ENCODE measurements at places on chromosomes 4 and X.

GRCh38 chrX:133375615-133376340 lies 39.5 kb downstream of the GPC4 start:
- DNase-seq, result no peak

GRCh38 chrX:150018931-150019361 lies 80.7 kb upstream of the EOLA2 start:
- DNase-seq, result peak; percentile 77

DNA sequence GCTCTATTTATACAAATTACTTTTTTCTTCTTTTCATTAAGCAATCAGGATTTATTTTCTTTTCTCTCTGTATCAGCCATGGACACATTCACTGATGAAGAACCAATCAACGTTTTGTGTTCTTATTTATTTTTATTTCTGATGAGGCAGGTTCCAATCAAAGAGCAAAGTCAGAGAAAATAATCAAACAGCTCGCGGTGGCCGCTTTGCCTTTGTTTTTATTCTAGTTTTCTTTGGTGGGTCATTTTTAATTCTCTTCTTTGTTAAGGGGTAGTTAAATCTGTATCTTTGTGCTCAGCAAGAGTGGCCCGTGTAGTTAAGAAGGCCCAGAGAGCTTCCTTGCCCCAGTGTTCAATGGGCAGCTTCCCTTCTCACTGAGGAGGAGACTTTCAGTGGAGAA lies 71.4 kb downstream of the FBXO8 start:
- no peak for DNase-seq

- no peak for DNase-seq
Observed at GRCh38 chrX:12865359-12865758, 1.5 kb upstream of the TLR7 start.

DNA sequence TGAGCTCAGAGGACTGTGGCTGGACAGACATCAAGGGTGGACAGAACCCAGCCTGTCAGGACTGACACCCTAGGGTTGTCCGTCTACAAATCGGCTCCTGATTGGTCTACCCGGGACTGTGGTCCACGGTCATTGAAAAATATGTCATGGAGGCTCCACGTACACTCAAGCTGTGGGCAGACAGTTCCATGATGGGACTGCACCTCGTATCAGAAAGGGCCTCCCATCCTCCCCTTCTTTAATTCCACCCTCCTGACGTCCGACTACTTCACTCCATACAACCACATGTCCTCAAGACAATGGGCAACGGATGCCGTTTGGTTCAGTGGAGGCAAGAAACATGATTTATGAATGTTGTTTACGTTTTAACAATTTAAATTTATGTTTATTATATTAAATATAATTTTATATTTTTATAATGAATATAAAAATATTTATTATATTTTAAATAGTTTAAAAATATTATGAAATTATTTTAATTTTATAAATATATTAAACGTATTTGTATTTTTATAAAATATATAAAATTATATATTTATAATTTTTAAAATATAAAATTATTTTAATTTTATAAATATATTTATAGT lies 58.0 kb upstream of the SHOX start:
- DNase-seq, result no peak

Measured in EH (cell line).